ENCODE measurements at places on chromosomes 4 and X. TPM values are rescaled to one million over a fixed set of nuclear protein-coding genes. Genes with fewer than 3 reads are reported as not detected.

ADGRG4 gene
- total RNA-seq = under 0.01 TPM

MORC4 gene
- total RNA-seq = 8.1 TPM

OCRL gene
- 20.0 TPM for total RNA-seq

CYP2U1 gene
- total RNA-seq = 3.4 TPM

CRLF2 gene
- 0.13 TPM for total RNA-seq

CXCL1 gene
- total RNA-seq = 4.5 TPM

JCHAIN gene
- not detected for total RNA-seq

AFP gene
- not detected for total RNA-seq

HSFX3 gene
- not detected for total RNA-seq

NPNT gene
- 0.32 TPM for total RNA-seq

CASP3 gene
- total RNA-seq = 40.4 TPM

STBD1 gene
- 0.82 TPM for total RNA-seq

SMIM31 gene
- total RNA-seq = not detected

GAGE13 gene
- not detected for total RNA-seq

RAI2 gene
- 1.6 TPM for total RNA-seq

EDA2R gene
- total RNA-seq = 1.8 TPM

BEX3 gene
- 284 TPM for total RNA-seq

OTUD6A gene
- not detected for total RNA-seq

SLITRK4 gene
- 2.9 TPM for total RNA-seq

SRPX2 gene
- total RNA-seq = 59.6 TPM

AR gene
- total RNA-seq = 0.49 TPM

LINC00632 gene
- total RNA-seq = 0.49 TPM
